Mucosa of descending colon (tissue), 3 donors: ENCODE measurements at places on chromosomes 5 and 9. TPM values are rescaled to one million over a fixed set of nuclear protein-coding genes. Genes with fewer than 3 reads are reported as not detected.

Gene CNTLN
- 9.8 TPM for total RNA-seq

Gene HMCN2
- 40.5 TPM for total RNA-seq

Gene CTXN3
- not detected for total RNA-seq

Gene DAB2
- total RNA-seq, result 65.8 TPM

Gene GABRA6
- not detected for total RNA-seq

Gene LIFR
- total RNA-seq, result 28.9 TPM

Gene PCDHGA11
- total RNA-seq, result 2.6 TPM

DNA sequence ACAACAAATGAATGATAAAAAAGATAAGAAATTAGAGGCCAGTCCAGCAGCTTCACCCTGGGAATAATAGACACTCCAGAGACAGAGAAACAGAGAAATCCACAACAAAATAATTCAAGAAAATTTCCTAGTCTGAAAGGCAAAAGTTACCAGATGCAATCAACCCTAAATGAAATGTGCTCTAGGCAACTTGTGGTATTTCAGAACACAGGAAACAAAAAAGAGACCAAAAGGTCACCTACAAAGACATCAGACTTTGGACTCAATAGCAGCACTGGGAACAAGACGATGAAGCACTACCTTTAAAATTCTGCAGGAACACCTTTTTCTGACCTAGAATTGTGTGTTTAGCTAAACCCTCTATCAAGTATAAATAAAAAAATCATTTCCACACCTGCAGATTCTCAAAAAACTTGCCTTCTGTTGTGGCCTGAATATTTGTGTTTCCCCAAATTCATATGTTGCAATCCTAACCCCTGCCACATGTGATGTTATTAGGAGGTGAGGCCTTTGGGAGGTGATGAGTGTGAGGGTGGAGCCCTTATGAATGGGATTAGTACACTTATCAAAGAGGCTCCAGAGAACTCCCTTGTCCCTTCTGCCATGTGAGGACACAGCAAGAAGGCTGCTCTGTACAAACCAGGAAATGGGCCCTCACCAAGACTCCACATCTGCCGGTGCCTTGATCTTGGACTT lies 5.9 kb upstream of the MAPK9 start:
- DNase-seq, result no peak

GRCh38 chr9:110994771-110995241 lies 43.5 kb downstream of the LPAR1 start:
- DNase-seq, result no peak

- DNase-seq, result no peak
Measured at GRCh38 chr5:52827815-52828214, 40.1 kb downstream of the ITGA1 start.

GRCh38 chr9:106075960-106076327 lies 381.6 kb downstream of the TMEM38B start:
- no peak for DNase-seq

- DNase-seq, result no peak
Measured at GRCh38 chr5:124582561-124582840, 163.9 kb downstream of the ZNF608 start.

- DNase-seq, result no peak
Measured at GRCh38 chr5:56302027-56302426, 68.9 kb upstream of the ANKRD55 start.

DNA sequence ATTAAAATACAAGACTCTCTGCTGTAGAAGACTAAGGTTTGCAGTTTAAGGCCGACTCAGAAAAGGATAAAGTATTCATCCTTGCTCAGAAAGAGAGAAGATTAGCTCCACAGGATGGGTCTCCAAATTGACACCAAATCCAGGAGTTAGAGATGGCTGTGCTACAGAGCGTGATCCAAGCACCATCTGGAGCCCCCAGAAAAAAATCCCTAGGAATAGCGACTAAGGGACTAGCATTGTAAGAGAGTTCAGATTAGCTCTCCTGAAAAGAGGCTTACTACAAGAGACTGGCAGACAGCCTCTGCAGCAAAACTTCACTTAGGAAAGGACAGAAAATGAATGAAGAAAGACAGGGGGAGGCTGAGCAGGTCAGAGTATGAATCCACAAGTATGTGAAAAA lies 3.7 kb downstream of the SIL1 start:
- no peak for DNase-seq

GRCh38 chr9:119304555-119304954 lies 64.7 kb downstream of the BRINP1 start:
- no peak for DNase-seq

GRCh38 chr5:94057217-94057616 lies 315.8 kb upstream of the POU5F2 start:
- DNase-seq, result no peak

GRCh38 chr9:16879416-16879815 lies 8.9 kb upstream of the BNC2 start:
- no peak for DNase-seq

- no peak for DNase-seq
Measured at GRCh38 chr9:29945012-29945411, 2371.7 kb upstream of the C9orf72 start.

DNA sequence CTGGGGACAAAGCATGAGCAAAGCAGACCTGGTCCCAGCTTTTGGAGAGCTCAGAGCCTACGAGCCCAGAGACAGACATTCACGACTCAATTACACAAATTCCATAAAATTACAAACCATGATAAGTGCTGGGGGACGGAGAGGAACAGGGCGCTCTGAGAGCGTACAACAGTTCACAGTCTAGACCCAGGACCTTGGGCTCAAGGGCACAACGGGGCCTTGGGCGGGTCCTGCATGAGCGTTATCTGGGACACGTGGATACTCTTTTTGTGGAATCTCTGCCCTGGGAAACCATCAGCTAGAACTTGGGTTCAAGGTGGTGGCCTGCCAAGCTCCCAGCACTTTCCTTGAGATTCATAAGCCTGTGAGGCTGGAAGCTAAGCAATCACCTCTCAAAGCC lies 9.4 kb upstream of the ANXA6 start:
- no peak for DNase-seq

GRCh38 chr9:85014292-85014691 lies 344.8 kb downstream of the NTRK2 start:
- DNase-seq, result no peak

DNA sequence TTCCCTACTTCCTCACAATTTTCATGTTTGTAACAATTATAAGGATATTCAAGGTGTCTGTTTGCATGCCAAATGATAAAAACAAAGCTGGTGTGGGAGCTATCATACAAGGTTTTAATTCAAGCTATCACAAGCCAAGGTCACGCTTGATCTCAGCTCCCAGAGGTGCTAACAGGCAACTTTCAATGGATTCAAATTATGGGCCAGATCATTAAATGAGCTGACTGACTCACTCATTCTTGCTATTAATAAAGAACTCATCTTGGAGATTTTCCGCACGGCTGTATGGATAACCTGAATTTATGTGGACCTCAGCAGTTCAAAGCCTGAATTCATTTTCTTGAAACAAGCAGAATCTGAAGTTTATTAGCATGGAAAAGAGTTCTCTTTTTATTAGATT lies 267.3 kb upstream of the CDH6 start:
- DNase-seq, result no peak

- no peak for DNase-seq
Measured at GRCh38 chr9:12980085-12980851, 205.4 kb downstream of the LURAP1L start.

- no peak for DNase-seq
Measured at GRCh38 chr9:21677834-21678233, 124.6 kb upstream of the MTAP start.

DNA sequence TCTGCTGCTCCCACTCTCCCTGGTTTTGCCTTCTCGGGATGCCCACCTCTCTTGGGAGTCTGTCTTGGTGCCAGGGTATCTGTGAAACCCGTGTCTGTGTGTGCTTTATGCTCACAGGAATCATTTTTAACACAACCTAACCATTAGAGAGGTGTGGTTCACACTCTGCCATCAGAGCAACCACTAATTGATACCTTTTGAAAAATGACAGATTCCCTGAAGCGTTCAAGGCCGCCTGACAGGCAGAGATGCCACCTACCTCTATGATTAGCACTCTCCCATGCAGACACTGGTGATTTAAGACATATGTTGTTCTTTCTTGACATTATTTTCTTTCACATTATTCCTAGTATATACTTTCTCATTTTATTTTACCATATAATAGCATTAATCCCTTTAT lies 207.3 kb upstream of the SGCD start:
- no peak for DNase-seq
